T follicular helper cell (primary cell): ENCODE measurements at places on chromosomes 3 and 15.

DNA sequence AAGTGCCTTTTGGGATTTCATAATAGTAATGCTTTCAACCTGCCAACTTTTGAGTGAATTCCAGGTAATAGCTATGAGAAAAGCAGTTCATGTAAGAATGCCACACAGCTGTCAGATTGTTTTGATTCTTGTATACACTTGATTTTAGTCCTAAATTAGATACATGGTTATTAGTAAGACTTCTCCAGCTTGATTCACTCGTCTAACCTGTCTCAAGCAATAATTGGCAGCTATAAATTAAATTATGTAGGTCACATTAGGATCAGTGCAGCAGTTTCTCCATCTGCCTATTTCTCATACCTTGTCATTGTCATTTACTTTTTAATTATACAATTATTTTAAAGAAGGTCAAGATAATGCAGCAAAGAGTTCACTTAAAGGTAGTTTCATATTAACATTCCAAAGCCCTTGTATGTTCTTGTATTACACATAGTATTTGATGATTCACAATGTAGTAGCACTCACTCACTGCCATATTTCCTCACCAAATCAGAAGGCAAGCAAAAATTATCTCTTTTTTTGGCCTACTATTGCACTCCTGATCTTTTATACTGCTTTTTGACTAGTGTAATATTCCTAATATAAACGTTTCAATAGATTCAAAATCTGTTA is 10.9 kb upstream of the CRYBG3 start:
- no peak for DNase-seq

DNA sequence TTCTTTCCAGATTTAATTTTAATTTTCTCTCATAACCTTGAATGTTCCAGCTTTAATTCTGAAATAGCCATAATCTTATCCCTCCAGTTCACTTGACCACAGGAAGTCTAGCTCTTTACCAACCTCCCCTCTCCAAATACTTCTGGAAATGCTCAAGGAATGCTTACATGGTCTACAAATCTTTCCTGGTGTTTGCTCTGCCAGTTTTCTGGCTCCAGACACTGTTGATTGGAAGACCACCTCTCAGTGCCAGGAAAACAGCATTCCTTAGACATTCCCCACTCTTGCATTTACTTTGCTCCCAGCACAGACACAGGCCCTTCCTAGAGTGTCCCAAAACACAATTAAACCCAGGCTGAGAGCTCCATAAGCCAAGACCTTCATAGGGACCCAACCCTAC is 98.6 kb downstream of the MESD start:
- DNase-seq, result no peak

- peak; percentile 15 for DNase-seq
Observed at GRCh38 chr3:5136211-5136918, 14.3 kb downstream of the ARL8B start.

DNA sequence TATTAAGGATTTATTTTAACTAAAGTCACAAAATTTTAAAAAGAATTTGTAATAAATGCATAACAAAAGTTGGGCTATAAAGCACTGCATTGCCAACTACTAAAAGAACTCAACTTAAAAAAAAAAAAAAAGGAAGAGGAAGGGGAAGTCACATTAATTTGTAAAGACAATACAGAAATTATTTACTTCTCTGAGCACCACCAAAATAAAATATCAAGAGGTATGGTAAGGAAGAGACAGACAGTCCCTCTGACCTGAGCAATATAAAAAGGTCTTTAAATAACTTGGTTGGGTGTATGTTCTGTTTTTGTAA is 83.5 kb downstream of the UACA start:
- DNase-seq, result no peak

GRCh38 chr3:100782348-100782747 is 73.1 kb downstream of the TFG start:
- no peak for DNase-seq

GRCh38 chr3:169227911-169228310 is 435.6 kb downstream of the MECOM start:
- no peak for DNase-seq

DNA sequence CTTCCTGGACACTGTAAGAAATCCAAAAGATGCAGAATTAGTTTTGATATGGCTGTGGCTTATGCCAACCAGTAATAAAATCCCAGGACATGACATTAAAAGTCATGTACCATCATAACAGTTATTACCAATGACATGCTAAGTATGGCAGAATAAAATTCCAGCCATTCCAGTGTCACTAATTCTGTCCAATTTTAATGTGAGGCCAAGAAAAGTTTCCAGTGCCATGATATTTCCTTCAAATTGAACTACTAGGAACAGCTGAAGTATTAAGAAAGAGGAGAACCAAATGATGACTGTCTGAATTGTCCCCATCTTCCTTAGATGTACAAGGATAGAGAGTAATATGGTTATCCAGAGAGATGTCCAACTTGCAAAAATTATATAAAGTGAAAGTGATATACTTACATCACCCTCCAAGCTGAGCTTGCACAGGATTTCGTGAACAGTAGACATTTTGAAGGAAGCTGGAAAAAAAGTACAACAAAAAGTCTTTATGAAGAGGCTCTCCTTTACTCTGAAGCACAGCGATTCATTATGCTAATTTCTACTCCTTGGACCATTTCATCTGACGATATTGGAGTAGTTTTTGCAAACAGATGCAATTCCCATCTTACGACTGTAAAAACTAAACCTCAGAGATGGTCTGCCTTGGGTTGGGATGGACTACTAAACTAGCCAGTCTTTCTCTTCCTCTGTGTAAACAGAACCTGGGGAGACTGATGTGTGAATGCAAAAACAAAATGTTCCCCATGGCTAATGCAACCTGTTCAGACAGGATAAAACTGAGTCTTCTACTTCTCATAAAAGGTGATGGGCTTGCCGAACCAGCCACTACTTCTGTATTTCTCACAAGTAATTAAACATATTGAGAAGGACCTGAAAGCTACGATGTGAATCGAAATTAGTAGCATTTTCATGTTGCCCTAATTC is 11.9 kb downstream of the ANXA2 start:
- DNase-seq, result no peak

DNA sequence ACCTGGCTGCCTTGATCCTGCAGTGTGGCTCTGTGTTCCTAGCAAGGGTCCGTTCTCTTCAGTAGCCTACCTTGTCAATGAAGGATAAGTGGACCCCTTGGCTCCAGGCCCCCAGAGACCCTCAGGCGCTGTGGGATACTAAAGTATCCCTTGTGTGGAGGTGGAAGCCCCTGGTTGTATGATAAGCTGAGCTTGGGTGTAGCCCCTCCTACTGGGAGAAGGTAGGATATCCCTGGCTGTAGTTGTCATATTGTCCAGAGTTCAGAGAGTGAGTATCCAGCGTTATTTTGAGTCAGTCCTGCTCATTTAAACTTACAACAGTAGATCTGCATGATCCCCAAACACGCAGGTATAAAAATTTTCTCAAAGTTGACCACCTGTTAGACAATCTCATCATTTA is 496.8 kb downstream of the CNTN4 start:
- no peak for DNase-seq

DNA sequence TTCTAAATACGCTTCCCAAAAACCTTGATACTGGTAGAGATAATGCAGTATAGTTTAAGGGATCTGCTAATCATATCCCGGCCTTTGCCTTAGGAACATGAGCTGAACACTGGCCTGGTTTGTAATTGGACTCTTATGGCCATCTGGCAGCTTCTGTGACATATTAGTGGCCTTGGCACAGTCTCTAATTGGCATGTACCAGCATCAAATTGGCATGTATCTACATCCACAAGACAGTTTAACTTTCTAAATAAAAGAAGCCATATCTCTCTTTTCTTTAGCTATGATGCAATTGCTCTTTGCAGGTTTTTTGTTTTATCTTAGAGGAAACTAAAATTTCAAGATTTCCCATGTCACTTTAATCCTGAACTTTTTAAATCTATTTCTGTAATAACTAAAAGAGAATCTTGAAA is 44.6 kb upstream of the FILIP1L start:
- DNase-seq, result no peak

DNA sequence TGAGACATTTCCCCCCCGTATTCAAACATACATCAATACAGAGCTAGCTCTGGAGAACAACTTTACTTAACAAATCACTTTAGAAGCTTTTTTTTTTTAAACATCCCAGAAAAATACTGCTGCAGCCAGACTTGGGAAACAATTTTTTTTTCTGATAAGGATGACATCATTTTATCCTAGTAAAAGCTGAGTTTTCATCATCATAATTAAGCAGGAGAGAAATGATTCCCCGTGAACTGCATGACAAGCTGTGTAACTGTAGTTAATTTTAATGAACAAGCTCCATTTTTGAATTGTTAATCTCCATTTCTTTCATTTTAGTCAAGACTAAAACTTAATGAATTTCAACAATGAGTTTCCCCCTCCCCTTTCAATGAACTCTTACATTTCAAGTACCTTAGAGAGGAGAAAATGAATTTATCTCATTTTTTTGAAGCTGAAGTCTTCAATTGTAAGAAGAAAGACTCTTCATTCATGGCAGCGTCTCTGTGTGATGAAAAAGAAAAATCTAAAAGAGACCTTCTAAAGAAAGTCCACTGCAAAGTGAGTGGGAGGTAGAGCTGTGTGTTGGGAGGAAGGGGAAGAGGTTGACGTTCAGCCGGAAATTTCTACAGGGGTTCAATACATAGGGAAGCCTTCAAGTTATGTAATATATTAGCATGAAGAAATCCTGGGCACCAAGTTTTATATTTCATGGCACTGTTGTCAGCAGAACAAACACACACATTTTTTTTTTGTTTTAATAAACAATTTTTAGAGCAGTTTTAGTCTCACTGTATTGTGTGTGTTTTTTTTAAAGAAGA is 31.7 kb downstream of the HES1 start:
- no peak for DNase-seq

DNA sequence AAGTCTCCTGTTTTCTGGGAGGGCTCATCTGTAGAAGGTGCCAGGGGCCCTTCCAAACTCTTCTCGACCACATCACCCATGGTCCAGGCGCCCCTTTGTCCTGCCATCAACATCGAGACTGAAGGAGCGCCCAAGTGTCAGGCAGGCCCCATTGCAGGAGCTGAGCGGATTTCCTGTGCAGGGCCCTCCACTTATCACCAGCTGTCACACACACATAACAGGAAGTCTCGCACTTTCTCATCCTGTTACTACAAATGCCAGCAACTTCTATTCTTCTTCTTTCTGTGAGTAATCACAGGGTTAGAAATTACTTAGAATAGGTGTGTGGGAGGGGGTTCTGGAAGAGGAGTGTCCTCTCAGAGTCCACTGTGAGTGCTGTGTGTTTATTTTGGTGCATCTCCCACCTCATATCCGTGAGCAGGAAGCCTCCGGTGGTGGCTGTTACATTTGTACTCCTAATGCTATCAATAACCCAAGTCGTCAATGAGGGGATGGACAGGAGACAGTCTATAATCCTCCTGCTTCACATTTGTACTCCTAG is at the start of gene KLHL6:
KLHL6 (minus strand) TSS at position 166 of the 541 bp plus-strand sequence; CDS start at position 113, 53 bp downstream.
- peak; percentile 38 for DNase-seq

DNA sequence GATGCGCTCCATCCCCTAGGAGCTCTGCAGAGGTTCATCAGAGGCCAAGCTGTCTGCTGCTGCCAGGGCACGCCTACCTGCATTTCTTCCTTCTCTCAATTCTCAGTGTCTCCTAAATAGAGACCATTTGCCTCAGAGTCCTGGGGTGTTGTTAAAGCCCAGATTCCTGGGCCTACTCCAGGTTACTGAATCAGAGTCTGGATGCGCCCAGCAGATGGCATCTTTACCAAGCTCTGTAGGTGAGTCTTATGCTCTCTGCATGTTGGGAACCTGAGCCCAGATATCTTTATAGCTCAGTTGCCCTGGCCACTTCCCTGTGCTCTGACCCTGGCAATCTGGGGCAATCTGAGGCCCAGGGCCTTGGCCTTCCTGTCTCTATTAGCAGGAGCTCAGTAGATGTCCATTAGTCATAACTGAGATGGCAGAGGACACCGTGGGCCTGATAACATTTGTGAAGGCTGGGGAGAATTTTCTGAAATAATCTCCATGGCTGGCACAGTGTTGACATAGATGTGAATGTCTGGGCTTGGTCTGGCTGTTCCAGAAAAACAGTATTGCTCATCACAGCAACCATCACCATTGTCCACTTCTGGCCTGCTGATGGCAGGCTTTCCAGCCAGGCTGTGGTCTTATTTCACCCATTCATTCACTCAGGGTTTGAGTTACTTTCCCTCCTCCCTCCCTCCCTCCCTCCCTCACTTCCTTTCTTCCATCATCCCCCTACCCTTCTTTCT is 13.3 kb upstream of the RBP1 start:
- DNase-seq, result no peak

- no peak for DNase-seq
Observed at GRCh38 chr15:65329288-65329983, 25.0 kb downstream of the RNU5B-1 start.

GRCh38 chr3:50671331-50671730 is 3.4 kb upstream of the DOCK3 start:
- no peak for DNase-seq

- no peak for DNase-seq
Observed at GRCh38 chr3:36394176-36394575, 13.9 kb downstream of the STAC start.

GRCh38 chr15:62119874-62120273 is 45.2 kb downstream of the C2CD4B start:
- no peak for DNase-seq

GRCh38 chr3:196585044-196585757 is 16.7 kb downstream of the FBXO45 start:
- DNase-seq, result no peak

DNA sequence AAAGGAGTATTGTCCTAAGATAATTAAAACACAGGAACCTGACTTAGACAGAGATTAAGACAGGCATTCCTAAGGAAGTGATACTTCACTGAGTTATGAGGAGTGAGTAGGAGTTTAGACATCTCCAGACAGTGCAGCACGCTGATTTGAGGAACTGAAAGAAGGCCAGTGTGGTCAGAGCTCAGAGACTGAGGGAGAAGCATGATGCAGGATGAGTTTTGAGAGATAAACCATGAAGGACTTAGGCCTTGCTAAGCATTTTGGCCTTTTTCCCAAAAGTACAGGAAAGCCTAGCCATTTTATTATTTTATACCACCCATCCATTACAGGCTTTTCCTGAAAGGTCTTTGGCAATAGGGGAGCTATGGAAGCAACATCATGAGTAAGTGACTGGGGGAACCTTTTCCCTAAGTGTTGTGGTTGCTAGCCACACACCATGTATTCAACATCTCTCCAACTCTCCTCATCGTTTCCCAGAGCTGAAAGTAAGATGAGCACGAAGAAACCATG is 375.6 kb upstream of the TPRG1 start:
- DNase-seq, result no peak

DNA sequence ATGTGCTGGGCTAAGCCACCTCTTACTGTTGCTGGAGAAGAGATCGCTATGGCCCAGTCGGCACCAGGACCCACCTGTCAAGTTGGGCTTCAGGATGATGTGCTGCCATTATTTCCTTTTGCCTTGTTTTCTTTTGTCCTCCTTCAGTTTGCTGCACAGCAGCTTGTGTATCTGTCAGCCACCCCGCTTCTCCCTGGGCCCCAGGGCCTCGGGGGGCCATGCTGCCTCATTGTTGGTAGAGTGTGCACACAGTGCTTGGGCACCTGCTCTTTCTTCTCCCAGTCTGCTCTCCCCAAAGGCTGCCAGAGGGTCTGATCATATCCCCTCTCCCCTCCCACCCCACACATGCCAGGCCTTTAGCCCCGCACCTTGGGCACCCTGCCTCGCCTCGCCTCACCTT is 185.5 kb upstream of the ATP10A start:
- no peak for DNase-seq
